ENCODE measurements at places on chromosomes 3 and 15. TPM values are rescaled to one million over a fixed set of nuclear protein-coding genes. Genes with fewer than 3 reads are reported as not detected.

IQCF5 gene
- not detected for polyA plus RNA-seq

ARHGAP11A gene
- 1.1 TPM for polyA plus RNA-seq

CHCHD4 gene
- 8.4 TPM for polyA plus RNA-seq

INSYN1 gene
- polyA plus RNA-seq = 0.11 TPM

- DNase-seq = no peak
These were observed 280.0 kb upstream of the SOX2 start for GRCh38 chr3:181431748-181432147.

SPATA12 gene
- polyA plus RNA-seq = 0.16 TPM

FBXO45 gene
- 2.3 TPM for polyA plus RNA-seq

- no peak for DNase-seq
These were observed 101.6 kb upstream of the ANKRD28 start for GRCh38 chr3:15899388-15899787.

PLSCR5 gene
- not detected for polyA plus RNA-seq

GRCh38 chr3:119899192-119899511 is 117.3 kb downstream of the NR1I2 start:
- no peak for DNase-seq

DNA sequence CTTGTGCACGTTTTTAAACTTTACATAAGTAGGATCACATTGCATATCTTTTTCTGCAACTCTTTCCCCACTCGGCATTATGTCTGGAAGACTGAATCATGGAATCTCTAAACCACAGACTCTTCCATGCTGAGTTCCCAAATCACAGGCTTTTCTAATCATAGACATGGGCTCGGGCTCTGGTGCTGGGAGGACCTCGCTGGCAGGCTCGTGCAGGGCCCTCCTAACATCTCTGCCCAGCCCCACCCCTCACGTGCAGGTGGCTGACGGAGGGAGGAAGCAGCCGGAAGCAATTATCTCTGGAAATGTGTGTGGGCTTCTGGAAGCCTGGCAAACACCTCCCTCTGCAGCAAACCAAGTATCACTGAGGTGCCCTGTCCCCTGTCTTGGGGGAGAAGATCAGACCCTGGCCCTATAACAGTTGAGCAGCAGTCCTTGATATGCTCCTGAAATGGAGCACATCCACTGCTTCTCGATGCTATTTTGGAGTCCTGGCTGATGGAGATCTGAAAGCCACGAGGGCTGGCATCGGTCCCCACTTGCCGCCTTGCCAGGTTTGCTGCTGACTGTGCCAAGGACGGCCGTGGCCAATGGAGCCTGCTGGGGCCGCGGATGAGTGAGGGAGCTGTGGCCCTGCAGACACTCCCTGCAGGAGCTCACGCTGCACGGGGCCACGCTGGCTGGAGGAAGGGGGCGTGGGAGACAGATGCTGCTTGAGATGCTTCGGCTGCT is 4.4 kb upstream of the IQSEC1 start:
- no peak for DNase-seq

ERICH6 gene
- polyA plus RNA-seq = not detected

DNA sequence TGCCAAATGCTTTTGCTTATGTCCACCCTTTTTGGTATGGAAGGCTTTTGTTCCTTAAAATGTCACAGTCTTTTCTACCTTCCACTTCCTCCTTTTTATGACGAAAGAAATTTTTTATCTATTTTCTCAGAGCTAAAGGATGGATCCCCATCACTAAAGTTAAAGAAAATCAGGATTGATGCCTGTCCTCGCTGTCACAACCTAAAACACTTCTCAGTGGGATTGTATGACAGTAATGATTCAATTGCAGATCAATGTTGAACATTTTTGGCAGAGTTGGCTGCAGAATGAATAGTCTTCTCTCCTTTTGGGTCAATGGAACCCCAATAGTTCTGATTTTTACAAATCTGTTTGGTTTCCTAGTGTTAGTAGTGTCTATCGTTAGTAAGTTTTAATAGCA is 549.8 kb upstream of the ROBO2 start:
- DNase-seq = no peak

- no peak for DNase-seq
These were observed 140.6 kb upstream of the ABHD17C start for GRCh38 chr15:80554560-80554959.

CRABP1 gene
- polyA plus RNA-seq = 3.5 TPM

FYTTD1 gene
- 12.0 TPM for polyA plus RNA-seq

DNA sequence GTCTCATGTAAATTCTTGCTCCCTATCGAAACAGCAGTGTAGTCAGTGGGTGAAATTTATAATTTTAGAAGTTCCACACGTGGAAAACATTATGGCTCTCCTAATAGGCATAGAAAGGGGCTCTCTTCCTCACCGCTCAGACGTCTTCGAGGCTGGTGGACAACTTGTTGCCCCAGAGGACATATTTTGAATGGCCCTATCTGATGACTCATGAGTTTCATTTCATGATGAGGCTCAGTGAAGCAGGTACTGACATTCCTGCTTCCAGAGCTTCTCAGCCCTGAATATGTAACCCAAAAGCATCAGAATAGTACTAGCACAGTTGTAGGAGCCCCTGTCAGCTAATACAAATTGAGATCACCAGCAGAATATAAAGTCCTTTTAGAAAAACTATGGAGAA is 117.9 kb downstream of the HERC1 start:
- no peak for DNase-seq

DNA sequence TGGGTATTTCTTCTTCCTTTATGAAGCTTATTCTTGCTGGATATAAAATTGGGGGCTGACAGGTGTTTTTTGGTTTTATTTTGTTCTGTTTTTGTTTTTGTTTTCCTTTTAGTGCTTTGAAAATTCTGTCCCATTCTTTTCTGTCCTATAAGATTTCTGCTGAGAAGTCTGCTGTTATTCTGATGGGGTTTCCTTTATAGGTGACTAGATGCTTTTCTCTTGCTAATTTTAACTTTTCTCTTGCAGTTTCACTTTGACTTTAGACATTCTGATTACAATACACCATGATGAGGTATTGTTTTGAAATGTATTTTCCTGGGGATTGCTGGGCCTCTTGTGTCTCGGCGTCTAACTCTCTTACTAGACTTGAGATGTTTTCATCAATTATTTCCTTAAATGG is 22.8 kb downstream of the TTC14 start:
- no peak for DNase-seq

XCR1 gene
- polyA plus RNA-seq = 0.06 TPM

DNA sequence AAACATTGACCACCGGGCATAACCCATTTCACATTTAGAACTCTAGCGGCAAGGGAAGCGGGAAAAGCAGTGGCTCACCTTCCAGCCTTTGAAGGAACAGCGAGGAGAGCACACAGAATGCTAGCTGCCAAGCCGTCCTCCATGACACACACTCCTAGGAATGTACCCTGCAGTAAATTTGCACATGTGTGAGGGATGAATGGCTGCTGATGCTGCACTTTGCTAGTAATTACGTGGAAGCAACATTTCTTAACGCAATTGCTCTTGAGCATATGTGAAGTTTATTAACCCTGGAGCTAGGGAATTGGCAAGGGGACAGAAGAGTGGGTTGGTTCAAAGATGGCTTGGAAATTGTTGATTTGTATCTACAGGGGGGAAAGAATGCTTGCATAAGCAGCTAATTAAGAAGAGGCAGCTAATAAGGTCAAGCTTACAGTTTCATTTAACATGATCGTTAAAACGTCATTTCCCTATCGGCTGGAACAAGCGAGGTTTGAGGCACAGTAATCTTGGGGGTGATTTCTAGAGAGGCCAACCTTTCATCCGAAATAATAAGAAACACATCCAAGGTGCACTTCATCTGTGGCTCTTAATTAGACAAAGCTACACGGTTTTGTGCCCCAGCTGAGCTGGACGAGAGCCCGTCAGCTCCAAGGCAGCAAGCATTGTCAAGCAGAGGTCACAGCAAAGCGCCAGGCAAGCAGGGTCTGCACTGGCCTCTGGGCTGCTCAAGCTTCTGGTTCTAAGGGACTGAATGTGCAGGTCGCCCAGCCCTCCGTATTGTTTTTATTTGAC is 123.4 kb downstream of the CHSY1 start:
- peak; percentile 69 for DNase-seq

FAM81A gene
- 2.3 TPM for polyA plus RNA-seq

GRCh38 chr3:132032959-132033358 is 1.9 kb downstream of the CPNE4 start:
- no peak for DNase-seq

DNA sequence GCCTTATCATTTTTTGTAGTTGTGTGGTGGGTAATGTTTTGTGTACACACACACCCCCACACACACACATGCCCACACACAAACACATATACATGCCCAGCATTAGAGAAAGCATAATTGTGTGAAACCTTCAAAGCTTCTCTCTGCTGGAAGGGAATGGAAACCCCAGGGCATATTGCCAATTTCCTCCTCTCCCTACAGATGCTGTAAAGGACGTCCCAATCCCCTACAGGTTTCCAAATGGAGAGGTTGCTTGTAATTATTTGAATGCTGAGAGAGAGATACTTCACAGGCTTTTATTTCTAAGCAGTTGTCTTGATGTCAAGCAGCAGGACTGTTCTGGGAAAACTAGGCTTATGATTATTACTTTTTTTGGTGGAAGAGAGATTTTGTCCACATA is 23.0 kb upstream of the CCK start:
- no peak for DNase-seq

TSC22D2 gene
- 8.4 TPM for polyA plus RNA-seq

GRCh38 chr3:23206366-23206765 is 3.2 kb downstream of the UBE2E2 start:
- no peak for DNase-seq

- DNase-seq = peak; percentile 51
These were observed 17.8 kb downstream of the FLNB start for GRCh38 chr3:58025837-58026569.

DNA sequence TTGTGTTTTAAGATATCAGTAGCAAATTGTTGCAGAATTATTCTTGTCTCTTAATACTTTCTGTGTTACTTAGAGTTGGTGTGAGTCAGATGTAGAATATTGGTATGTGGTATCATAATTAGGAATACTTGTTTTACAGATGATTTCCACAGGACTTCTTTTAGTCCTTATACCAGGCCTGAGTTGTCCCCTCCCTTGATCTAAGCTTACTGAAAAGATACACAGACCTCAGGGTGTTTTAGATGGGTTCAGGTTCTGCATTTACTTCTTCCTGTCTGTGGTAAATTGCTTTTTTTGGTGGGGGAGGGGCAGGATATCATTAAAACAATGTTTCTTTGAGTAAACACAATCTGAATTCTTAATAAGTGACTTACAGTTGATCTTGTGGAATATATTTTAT is 14.2 kb downstream of the DZIP3 start:
- DNase-seq = no peak

GRCh38 chr3:4898454-4899313 is 80.6 kb upstream of the BHLHE40 start:
- no peak for DNase-seq

C15orf39 gene
- 19.3 TPM for polyA plus RNA-seq

LDHAL6B gene
- polyA plus RNA-seq = not detected

PLCB2 gene
- 168 TPM for polyA plus RNA-seq

PARP16 gene
- 6.4 TPM for polyA plus RNA-seq

DNA sequence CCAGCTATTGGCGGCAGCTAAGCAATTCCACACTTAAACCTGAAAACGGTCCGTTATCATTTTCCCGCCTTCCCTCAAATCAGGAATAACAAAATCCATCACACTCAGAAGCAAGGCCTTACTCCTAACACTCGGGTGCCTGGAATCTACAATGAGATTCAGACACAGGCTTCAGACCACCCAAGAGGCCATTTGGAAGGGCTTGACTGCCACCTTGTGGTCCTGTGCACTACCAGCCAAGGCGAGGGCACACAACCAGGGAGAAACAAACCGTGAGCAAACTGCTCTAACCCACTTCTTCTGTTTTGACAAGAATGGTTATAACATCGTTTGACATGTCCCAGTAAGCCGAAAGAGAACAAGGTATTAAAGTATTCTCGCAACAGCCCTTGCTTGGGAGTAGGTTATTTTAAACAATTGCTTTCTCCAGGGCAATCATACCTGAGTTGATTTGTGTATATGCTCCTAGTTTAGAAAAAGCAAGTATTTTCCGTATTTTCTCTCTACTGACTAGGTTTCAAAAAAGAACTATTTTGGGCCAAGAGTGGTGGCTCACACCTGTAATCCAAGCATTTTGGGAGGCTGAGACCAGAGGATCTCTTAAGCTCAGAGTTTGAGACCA is 40.1 kb upstream of the TAFA4 start:
- no peak for DNase-seq

DNA sequence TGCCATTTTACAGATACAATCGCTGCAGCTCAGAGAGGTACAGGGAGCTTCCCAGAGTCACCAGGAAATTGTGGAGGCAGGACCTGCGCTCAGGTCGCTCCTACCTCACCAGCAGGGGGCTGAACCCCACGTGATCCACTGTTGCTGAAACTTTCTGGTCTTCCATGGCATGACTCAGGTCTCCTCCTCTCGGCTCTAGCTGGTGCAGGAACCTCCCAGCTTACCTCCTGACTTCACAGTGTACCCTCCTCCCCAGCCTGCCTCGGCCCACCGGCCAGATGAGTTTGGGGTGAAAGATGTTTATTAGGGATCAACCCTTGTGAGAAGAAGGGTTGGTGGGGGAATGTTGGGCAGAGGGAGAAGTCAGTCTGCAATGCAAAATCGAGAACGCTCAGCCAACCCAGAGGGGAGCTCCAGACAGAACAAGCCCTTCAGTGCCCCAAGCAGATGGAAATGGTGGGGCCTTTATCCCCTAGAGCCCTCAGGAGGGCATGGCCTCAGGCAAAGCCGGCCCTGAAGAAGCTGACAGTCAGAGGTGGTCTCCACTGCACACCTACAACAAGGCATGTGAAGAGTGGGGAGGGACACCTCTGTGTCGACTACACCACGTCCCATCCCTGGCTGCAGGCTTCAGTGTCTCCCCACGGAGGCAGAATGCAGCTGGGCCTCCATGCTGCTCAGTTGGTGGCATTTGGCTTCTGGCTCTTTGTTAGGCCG is 118.6 kb upstream of the PRR20G start:
- peak; percentile 17 for DNase-seq

SMCO1 gene
- not detected for polyA plus RNA-seq

UNC13C gene
- not detected for polyA plus RNA-seq

GRCh38 chr3:30644615-30645014 is 38.2 kb downstream of the TGFBR2 start:
- DNase-seq = no peak

GRCh38 chr3:80553211-80553610 is 785.4 kb upstream of the ROBO1 start:
- no peak for DNase-seq

LRRIQ4 gene
- polyA plus RNA-seq = not detected

FES gene
- polyA plus RNA-seq = 39.5 TPM

- DNase-seq = no peak
These were observed 238.7 kb upstream of the P2RY1 start for GRCh38 chr3:152595975-152596821.

GRCh38 chr15:68769702-68770101 is 51.0 kb downstream of the ANP32A start:
- DNase-seq = no peak

SCAANT1 gene
- polyA plus RNA-seq = not detected

DPPA2 gene
- polyA plus RNA-seq = not detected

SERPINI2 gene
- 0.07 TPM for polyA plus RNA-seq

WDR49 gene
- polyA plus RNA-seq = 0.13 TPM

DNA sequence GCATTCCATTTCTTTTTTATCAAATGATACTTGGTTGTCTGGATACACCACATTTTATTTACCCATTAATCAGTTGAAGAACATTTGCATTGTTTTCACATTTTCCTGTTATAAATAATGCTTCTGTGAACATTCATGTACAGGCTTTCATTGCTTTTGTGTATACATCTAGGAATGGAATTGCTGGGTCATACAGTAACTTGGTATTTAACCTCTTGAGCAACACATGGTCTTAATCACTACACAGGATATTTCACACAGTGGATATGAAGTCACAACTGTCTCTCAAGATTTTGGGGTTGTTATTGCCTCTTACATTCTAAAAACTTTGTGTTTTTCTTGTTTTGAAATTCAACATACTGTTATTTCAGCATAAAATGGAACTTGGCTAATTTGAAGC is 48.2 kb downstream of the C3orf85 start:
- DNase-seq = no peak

GRCh38 chr15:62469874-62470688 is 305.0 kb upstream of the C2CD4B start:
- DNase-seq = no peak

Data from spleen (tissue), 13 donors.